ENCODE measurements at places on chromosomes 3 and 15. TPM values are rescaled to one million over a fixed set of nuclear protein-coding genes. Genes with fewer than 3 reads are reported as not detected.

GRCh38 chr15:66749841-66750575 is 48.0 kb downstream of the SMAD6 start:
- H3K4me3 ChIP-seq, result no peak overlapping the region
- no peak overlapping the region for H3K27ac ChIP-seq

- H3K36me3 ChIP-seq, result no peaks in the 10 kb centered on the region
- H3K4me3 ChIP-seq, result no peak overlapping the region
- no peaks in the 10 kb centered on the region for H3K27me3 ChIP-seq
- H3K27ac ChIP-seq, result no peak overlapping the region
- H3K4me1 ChIP-seq, result no peaks in the 10 kb centered on the region
Measured at GRCh38 chr3:37197810-37198371, 23.5 kb upstream of the LRRFIP2 start.

DNA sequence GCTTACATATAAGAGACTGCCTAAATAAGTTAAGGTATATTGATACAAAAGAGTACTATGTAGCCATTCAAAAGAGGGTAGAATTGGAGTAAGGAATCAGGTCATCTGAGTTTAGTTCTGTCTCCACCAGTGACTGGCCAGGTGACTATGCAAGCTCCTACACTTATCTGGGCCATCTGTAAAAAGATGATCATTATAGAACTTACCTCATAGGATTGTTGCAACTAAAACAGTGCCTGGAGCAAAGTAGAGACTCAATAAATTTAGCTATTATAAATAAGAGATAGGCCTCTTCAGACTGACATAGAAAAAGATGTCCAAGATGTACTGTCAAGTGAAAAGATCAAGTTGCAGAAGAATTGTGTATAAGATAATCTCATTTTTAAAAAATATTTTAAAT is 1.7 kb upstream of the ATP8B4 start:
- DNase-seq, result no peak
- H3K4me3 ChIP-seq, result no peak overlapping the region
- H3K27me3 ChIP-seq, result no peaks in the 10 kb centered on the region
- H3K27ac ChIP-seq, result no peak overlapping the region

DNA sequence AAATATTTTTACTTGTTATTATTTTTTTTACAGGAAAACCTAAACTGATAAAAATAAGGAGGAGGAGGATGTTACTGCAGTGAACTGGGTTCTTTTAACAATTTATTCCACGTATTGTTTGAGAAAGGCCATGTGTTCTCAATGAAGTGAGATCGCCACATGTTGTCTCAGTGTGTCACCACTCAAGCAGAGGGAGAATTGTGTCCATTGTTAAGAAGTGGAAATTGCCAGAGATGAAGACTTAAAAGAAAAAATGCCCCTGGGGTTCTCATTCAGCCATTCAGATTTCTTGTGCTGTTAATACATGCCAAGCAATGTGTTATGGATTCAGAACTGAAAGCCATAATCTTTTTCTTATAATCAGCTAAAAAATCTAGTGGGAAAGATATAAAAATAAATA is 297.1 kb downstream of the NSUN3 start:
- H3K27me3 ChIP-seq, result no peaks in the 10 kb centered on the region
- no peaks in the 10 kb centered on the region for H3K4me1 ChIP-seq
- no peak overlapping the region for H3K4me3 ChIP-seq
- DNase-seq, result no peak
- H3K36me3 ChIP-seq, result no peaks in the 10 kb centered on the region
- no peak overlapping the region for H3K27ac ChIP-seq

GRCh38 chr15:93859176-93859575 is 372.2 kb upstream of the MCTP2 start:
- H3K36me3 ChIP-seq, result no peaks in the 10 kb centered on the region
- DNase-seq, result no peak
- H3K27ac ChIP-seq, result no peak overlapping the region
- no peak overlapping the region for H3K4me3 ChIP-seq
- H3K27me3 ChIP-seq, result peaks cover 38% of the 10 kb centered on the region

DNA sequence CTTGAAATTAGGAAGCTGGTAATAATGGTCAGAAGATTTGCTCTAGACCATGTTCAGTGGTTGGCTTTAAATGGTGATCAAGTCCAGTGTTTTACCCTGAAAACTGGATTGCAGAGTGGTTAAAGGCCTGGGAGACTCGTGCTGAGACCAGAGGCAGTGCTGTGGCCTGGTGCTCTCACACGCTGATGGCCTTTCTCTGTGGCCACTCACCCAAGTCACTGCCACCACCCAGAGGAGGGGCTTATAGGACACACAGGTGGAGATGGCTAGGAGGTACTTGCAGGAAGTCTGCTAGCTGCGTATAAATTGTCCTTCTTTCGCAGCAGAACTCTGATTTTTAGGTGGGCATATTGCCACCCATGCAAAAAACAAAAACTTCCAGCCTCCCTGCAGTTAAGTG is 6.2 kb upstream of the EHD4 start:
- H3K4me3 ChIP-seq, result no peak overlapping the region
- peaks cover 3% of the 10 kb centered on the region for H3K36me3 ChIP-seq
- H3K27ac ChIP-seq, result no peak overlapping the region
- peaks cover 25% of the 10 kb centered on the region for H3K27me3 ChIP-seq
- no peak for DNase-seq
- peaks cover 45% of the 10 kb centered on the region for H3K4me1 ChIP-seq

DNA sequence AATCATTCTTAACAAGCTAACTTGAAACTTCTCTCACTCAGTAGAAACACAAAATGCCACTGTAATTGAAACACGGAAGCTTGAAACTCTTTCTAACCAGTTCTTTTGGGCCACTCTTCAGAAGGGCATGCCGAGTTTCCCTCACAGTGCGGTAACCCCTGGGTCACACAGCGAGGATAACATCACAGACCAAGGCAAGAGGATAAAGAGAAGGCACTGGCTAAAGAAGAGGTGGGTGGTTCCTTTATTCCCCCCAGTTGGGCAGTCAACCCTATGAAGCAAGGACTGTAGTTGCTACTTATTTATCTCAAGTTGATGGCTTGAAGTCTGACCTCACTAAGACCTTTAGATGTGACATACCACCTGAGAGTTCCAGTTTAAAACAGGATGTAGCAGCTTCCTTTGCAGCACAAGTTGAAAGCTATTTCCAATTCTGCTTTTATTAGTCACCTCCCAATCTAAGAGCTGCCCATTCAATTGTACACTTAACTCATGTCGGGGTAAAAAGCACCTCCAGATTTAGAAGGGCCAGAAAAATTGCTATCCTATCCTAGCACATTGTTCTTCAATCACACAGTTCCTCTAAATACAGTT is 272.4 kb downstream of the TIGIT start:
- DNase-seq, result no peak
- H3K4me3 ChIP-seq, result no peak overlapping the region
- H3K4me1 ChIP-seq, result peaks cover 12% of the 10 kb centered on the region

DNA sequence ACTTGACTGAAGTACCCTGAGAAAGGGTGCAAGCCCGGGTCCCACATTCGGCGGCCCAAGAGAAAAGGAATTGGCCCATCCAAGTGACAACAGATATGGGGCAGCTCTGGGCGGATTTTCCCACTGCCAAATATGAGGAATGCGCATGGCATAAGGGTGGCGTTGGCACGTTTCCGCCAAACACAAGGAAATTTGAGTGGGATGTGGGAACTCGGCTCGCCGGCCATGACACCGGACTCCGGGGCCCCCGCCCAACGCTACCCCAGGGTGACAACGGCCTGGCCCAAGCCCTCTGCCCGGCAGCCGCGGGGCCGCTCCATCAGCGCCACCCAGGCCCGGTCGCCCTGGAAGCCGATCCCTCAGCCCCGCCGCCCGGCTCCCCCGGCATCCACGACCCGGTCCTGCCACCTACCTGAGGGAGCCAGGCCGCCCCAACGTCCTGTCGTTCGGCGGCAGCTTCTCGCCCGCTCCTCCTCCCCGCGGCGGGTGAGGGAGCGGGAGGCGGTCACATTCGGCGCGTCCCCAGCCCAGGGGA is 449 bp downstream of the RAF1 start:
- DNase-seq, result peak; percentile 70
- H3K4me3 ChIP-seq, result peak overlapping the region; percentile 83
- peaks cover 4% of the 10 kb centered on the region for H3K36me3 ChIP-seq
- no peaks in the 10 kb centered on the region for H3K27me3 ChIP-seq
- H3K4me1 ChIP-seq, result peaks cover 29% of the 10 kb centered on the region
- peak overlapping the region; percentile 87 for H3K27ac ChIP-seq

GRCh38 chr3:14507757-14508504 is 32.2 kb downstream of the GRIP2 start:
- no peak overlapping the region for H3K27ac ChIP-seq
- no peaks in the 10 kb centered on the region for H3K36me3 ChIP-seq
- no peak overlapping the region for H3K4me3 ChIP-seq
- H3K4me1 ChIP-seq, result no peaks in the 10 kb centered on the region
- no peak for DNase-seq

DNA sequence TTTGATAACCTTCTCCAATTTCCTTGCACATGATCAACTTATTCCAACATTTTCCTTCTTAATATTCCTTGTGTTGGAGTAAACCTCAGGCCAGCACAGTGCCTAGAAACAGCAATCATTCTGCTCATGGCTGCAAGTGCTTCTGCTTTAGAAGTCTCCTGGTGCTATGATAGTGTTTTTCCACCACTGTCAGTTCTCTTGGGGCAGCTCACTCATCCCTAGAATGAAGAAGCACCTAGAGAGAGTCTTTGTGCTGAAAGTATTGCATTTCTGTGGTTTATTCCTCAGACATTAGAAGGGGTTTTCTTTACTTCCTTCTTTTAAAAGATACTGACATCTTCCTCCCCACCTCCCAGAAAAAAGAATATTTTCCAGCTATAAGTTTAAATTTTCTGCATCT is 183.5 kb downstream of the RYR3 start:
- DNase-seq, result no peak

GRCh38 chr3:122690096-122690495 is 9.5 kb downstream of the PARP14 start:
- H3K27me3 ChIP-seq, result no peaks in the 10 kb centered on the region
- H3K4me3 ChIP-seq, result no peak overlapping the region
- H3K4me1 ChIP-seq, result peaks cover 26% of the 10 kb centered on the region
- no peak overlapping the region for H3K27ac ChIP-seq
- no peak for DNase-seq

WDR49 gene
- not detected for total RNA-seq

RTP4 gene
- 16.9 TPM for total RNA-seq

HIGD2B gene
- total RNA-seq, result 0.53 TPM

AHSG gene
- not detected for total RNA-seq

CHL1 gene
- not detected for total RNA-seq

ERC2 gene
- not detected for total RNA-seq

Data from activated CD8-positive, alpha-beta memory T cell treated with anti-CD3 and anti-CD28 coated beads, Interleukin-2, amount 10 ng/mL, durations not matched to agents 7 days and 5 days (primary cell).